ENCODE measurements at places on chromosomes 6 and 20. TPM values are rescaled to one million over a fixed set of nuclear protein-coding genes. Genes with fewer than 3 reads are reported as not detected.

SYNGAP1 gene
- 16.7 TPM for total RNA-seq

TFEB gene
- total RNA-seq = 117 TPM

LGSN gene
- not detected for total RNA-seq

TCP11 gene
- not detected for total RNA-seq

DBNDD2 gene
- not detected for total RNA-seq

DNA sequence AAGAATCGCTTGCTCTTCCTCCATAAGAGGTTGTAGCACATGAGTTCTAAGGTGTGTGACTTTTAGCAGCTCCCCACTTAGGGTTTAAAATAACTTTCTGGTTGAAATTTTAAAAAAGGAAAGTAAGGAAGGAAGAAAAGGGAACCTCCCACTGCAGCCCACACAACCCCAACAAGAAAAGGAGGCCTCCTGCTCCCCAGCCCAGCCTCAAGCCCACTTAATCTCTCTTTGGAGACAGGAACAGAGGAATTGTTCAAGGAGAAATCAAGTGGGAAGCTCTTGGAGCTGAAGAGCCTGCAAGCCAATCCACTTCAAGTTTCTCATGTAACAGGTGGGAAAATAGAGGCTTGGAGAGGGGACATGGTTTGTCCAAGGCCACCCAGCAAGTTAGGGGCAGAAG lies 39.1 kb upstream of the PREX1 start:
- no peak overlapping the region for H3K4me3 ChIP-seq
- no peaks in the 10 kb centered on the region for H3K27me3 ChIP-seq
- no peaks in the 10 kb centered on the region for H3K36me3 ChIP-seq
- H3K27ac ChIP-seq = no peak overlapping the region
- no peak for DNase-seq

DNA sequence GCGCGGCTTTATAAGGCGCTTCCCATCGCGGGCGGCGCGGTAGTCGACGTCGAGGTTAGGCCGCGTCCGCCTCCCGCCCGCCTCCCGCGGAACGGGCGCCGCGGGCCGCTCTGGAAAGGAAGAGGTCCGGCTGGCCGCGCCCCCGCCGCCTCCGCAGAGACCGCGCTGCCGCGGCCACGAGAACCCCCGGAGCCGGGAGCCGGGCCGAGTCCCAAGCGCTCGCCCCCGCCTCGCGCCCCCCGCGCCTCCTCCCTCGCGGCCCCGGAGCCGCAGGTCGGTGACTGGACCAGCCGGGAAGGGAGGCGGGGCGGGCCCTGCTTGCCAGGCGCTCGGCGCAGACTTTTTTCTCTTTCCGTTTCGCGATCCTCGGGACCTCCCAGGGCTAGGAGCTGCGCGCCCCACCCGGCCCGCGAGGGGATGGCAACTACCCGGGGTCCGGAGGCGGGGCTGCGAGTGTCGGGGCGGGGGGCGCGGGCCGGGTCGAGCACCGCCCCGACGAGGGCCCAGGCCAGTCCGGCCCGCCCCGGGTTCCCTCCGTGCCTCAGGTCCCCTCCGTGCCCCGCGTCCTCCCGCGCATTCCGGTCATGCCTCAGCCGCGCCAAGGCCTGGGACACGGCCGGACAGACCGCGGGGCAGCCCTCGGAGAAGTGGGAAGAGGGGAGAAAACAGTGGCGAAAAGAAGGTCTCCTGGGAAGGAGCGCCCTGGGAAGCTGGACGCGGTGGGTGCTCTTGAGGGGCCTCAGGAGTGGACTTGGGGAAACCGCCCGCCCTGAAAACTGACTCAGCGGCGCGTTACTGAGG lies 417 bp upstream of the PXDC1 start:
- DNase-seq = no peak
- H3K36me3 ChIP-seq = no peaks in the 10 kb centered on the region
- H3K27ac ChIP-seq = no peak overlapping the region
- H3K4me1 ChIP-seq = no peaks in the 10 kb centered on the region
- H3K27me3 ChIP-seq = no peaks in the 10 kb centered on the region

DNA sequence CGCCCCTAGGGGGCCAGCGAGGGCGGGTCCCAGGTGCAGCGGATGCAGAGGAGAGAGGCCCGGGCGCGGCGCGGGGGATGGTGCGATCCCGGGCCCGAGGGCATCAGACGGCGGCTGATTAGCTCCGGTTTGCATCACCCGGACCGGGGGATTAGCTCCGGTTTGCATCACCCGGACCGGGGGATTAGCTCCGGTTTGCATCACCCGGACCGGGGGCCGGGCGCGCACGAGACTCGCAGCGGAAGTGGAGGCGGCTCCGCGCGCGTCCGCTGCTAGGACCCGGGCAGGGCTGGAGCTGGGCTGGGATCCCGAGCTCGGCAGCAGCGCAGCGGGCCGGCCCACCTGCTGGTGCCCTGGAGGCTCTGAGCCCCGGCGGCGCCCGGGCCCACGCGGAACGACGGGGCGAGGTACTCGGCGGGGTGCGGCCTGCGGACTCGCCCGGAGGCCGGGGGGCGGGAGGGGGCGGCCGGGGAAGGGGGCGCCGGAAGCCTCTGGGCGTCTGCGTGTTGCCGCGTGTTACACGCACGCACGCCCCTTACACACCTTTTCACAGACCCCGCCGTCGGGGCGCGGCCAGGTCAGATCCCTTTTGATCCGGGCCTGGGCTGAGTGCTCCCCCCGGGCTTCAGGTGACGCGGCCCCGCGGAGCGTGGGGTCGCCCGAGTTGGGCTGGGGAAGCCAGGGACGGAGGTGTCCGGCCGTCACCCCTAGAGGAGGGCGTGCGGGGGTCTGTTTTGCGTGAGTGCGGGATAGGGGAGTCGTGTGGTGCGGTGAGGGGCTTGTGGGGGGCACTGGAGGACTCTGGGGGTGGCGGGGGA lies 412 bp downstream of the TRIB3 start:
- peak overlapping the region; percentile 97 for H3K27ac ChIP-seq
- H3K36me3 ChIP-seq = peaks cover 24% of the 10 kb centered on the region
- peak; percentile 96 for DNase-seq
- H3K27me3 ChIP-seq = no peaks in the 10 kb centered on the region

DNA sequence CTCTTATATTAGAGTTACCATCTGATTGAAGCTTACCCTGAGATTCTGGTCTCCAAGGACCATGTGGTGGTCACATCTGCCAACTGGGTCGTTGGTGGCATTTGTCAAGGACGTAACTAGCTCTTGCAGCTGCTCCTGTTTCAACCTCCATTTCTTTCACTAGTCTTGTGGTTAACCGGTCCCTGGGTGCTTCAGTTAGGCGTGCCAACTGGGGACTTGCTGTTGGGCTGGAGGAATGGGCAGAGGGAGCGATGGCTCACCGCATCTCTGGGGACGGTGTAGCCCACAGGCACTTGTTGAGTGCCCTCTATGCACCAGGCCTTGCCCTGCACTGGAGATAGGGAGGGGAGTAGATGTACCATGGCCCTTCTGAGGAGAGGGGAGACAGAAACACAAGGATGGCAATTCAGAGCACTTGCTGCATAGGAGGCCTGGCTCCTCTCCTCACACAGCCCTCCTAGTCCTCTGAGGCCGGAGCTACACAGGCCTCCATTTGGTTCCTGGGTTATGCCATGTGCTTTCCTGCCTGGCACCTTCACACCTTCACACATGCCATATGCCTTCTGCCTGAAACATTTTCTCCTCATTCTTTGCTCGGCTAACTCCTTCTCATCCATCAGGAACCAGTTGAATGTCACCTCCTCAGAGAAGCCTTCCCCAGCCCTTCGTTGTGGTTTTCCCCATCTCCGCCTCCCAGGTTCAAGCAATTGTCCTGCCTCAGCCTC lies 20.0 kb upstream of the ASXL1 start:
- H3K4me3 ChIP-seq = no peak overlapping the region
- DNase-seq = no peak
- H3K27me3 ChIP-seq = no peaks in the 10 kb centered on the region
- H3K27ac ChIP-seq = no peak overlapping the region
- peaks cover 8% of the 10 kb centered on the region for H3K36me3 ChIP-seq

DNA sequence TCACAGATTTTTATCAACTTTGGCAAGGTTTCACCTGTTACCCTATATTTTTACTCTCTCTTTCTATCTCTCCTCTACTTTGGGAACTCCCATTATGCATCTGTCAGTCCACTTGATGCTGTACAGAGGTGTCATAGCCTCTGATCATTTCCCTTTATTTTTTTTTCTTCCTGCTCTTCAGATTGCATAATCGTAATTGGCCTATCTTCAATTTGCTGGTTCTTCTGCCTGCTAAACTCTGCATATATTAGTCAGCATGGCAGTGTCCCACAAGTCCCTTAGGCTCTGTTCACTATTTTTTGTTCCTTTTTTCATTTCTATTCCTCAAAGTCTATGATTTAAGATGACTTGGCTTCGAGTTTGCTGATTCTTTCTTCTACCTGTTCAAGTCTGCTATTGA lies 44.7 kb upstream of the MICB start:
- H3K27ac ChIP-seq = no peak overlapping the region
- no peaks in the 10 kb centered on the region for H3K27me3 ChIP-seq
- DNase-seq = no peak
- H3K4me3 ChIP-seq = no peak overlapping the region
- no peaks in the 10 kb centered on the region for H3K36me3 ChIP-seq

DNA sequence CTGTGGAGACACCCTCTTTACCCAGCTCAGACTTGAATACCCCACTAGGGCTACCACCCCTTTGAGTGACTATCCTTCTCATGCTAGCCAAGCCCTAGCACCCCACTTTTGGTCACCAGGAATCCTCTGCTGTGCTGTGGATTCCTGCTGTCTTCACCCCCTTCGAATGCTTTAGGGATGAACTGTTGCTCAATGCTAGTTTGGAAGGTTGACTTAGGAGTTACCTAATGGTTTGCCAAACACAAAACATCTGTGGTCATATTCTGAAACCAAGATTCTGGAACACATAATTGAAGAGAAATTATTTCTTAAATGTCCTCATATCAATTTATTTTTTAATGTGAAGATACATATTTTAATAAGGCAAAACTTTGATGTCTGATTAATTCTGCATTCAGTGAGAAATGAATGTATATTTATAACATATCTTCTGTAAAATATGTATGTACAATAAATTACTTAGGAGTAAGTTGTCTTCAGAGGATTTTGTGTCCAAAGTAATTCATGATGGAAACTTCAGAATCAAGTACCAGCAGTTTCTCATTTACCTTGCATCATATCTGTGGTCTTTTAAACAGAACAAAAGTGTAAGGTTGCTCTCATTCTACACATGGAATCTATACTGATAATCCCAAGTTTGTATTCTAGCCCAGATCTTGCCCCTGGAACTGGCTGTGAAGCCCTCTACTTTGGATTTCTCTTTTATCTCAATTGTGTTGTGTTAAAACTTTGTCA lies 46.9 kb downstream of the TMEM200A start:
- H3K27ac ChIP-seq = no peak overlapping the region
- no peak for DNase-seq
- H3K27me3 ChIP-seq = no peaks in the 10 kb centered on the region
